ENCODE measurements at places on chromosomes 6 and 20.

GRCh38 chr6:145017516-145017915 lies 717.8 kb downstream of the EPM2A start:
- DNase-seq, result no peak

GRCh38 chr6:116561377-116562018 lies 7.9 kb downstream of the CALHM4 start:
- peak; percentile 60 for DNase-seq

DNA sequence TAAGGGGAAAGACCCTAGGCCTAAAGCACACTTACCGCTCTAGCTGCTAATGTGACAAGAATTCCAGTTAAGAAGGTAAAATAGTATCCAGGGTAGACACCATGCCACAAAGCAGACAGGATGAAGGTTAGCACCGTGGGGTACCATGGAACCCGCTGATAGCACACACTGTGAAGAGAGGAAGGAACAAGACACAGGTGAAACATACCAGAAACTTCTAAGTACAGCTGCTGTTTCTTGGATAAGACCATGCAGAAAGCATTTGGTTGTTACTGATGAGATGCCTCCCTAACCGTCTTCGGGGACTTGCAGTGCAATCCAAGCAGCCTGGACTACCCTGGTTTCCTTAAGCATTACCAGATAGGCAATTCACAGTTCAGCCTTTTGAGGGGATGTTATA lies 99.4 kb downstream of the MBOAT1 start:
- DNase-seq, result no peak

- DNase-seq, result no peak
These were observed 619.0 kb downstream of the FRK start for GRCh38 chr6:115441651-115442050.

- no peak for DNase-seq
These were observed 224 bp downstream of the MPC1 start for GRCh38 chr6:166382500-166382932.

DNA sequence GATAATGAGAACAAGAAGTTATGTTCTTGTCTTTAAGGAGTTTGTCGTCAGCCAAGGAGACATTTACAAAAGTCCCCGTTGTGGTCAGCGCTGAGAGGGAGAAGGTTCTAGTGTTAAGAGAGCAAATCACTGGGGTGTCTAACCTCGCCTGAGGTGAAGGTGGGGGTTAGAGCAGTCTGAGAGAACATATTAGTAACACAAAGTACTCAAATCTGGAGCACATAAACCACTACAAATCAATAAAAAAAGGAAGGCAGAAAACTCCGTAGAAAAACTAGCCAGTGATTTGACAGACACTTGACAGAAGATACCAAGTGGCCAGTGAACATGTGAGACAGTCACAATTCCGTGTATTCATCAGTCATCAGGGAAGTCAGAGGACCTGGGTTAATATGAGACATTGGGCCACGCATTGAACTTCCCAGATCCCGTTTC lies 45.4 kb downstream of the CDS2 start:
- DNase-seq, result no peak

DNA sequence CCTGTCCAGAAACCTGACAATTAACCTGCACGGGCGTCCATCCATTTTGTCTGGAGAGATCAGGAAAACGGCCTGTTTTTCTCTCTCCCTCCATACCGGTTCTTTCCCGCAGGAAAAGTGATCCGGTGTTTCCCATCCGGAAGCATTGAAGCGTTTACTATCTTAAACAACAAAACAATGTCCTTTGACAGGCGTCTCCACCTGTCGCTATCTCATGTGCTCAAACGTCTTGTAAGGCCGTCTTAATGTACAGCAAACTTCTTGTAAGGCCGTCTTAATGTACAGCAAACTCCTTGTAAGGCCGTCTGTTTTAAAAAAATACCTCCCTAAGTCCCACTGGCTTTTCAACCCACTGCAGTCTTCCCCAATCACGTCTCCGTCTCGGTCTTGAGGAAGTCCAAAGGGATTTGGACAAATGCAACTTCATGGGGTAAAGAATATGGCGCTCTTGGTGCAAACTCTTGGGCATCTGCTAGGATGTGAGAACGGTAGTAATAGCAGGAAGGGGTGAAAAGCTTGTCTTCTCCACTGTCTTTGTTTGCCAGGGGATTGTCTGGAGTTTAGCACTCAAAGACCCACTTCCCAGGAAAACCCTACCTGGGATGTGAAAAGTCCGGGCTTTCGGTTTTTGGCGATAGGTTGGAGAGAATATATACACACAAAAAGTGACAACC lies 29.9 kb upstream of the TRIM27 start:
- DNase-seq, result no peak

- DNase-seq, result no peak
These were observed 507.3 kb downstream of the EYS start for GRCh38 chr6:65199683-65200082.

- no peak for DNase-seq
These were observed 37.0 kb upstream of the AIG1 start for GRCh38 chr6:143023695-143024094.

DNA sequence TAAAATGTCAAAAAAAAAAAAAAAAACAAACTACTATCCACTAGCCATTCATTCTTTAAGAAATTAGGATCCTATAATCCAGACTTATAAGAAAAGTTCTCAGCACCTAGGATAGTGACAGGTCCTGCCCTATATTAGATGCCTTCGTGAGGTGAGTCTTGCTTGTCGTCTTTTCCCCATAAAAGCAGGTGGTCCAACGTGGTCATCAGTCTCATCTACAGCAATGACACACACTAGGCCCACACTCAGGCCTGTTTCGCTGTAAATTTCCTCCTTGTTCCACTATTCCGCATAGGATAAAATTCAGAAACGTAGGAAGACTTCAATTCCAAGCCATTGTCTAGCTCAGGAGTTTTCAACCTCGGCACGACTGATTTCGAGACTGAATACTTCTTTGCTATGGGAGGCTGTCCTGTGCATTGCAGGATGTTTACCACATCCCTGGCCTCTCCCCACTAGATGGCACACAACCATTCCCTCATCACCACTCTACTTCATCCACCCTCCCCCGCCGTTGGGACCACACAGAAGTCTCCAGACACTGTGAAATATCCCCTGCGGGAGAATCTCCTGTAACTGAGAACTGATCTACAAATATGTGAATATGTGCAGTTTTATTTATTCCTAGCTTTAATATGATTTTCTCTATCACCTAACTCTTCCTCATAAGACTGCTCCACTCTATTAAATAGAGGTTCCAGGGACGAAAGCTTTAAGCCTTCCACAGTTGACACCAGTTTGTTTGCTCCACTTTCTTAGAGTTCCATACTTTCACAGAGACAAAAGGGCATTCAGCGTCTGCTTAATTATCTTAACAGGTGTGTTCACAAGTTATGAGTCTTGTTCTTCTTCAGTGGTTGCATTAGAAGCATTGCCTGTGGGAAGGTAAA lies 346.3 kb downstream of the BMP2 start:
- no peak for DNase-seq

- no peak for DNase-seq
These were observed 414.5 kb upstream of the OPRM1 start for GRCh38 chr6:153624528-153624927.

DNA sequence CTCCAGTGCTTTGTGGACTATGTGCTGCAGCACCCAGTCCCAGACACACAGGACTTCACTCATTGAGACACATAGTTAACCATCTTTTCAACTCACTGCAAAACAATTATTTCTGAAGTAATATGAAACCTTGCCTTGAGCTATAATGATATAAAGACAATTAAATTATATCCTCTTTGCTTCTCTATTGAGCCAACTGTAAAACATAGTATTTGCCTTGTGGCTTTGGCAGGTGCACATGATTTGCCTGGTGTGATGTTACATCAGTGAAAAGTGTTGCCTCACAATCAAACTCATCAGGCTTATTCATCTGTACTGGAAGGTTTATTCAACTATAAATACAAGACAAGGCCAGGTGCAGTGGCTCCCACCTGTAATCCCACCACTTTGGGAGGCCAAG lies 80.6 kb downstream of the NCOA7 start:
- DNase-seq, result no peak

DNA sequence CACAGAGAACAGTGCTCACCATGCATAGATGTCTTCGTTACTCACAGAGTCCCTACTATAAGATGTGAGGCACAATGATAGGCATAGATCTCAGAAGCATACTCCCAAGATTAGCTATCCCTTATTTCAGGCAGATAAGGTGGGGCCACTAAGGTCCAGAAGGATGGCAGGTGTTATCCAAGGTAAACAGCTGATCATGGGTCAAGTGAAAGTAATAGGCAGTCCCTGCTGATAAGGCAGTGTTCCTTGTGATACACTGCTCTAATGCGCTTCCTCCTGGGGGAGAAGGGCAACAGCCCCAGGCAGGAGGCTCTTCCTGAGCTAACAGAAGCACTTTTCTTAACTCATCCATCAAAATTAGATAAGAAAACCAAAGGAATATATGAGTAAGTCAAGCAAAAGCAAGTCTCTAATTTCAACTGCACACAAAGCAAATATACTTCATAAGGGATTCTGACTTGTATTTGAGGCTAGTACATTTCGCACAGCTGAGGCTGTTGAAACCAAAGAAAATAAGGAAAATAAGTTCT lies 42.2 kb downstream of the METTL24 start:
- no peak for DNase-seq

- no peak for DNase-seq
These were observed 594.5 kb upstream of the MAP3K7 start for GRCh38 chr6:91181416-91181815.

GRCh38 chr6:116217069-116217468 lies 36.8 kb downstream of the TSPYL4 start:
- DNase-seq, result no peak

GRCh38 chr6:66478705-66479104 lies 771.7 kb upstream of the EYS start:
- no peak for DNase-seq

- DNase-seq, result no peak
These were observed 3.9 kb upstream of the TRIM39 start for GRCh38 chr6:30322527-30323501.

DNA sequence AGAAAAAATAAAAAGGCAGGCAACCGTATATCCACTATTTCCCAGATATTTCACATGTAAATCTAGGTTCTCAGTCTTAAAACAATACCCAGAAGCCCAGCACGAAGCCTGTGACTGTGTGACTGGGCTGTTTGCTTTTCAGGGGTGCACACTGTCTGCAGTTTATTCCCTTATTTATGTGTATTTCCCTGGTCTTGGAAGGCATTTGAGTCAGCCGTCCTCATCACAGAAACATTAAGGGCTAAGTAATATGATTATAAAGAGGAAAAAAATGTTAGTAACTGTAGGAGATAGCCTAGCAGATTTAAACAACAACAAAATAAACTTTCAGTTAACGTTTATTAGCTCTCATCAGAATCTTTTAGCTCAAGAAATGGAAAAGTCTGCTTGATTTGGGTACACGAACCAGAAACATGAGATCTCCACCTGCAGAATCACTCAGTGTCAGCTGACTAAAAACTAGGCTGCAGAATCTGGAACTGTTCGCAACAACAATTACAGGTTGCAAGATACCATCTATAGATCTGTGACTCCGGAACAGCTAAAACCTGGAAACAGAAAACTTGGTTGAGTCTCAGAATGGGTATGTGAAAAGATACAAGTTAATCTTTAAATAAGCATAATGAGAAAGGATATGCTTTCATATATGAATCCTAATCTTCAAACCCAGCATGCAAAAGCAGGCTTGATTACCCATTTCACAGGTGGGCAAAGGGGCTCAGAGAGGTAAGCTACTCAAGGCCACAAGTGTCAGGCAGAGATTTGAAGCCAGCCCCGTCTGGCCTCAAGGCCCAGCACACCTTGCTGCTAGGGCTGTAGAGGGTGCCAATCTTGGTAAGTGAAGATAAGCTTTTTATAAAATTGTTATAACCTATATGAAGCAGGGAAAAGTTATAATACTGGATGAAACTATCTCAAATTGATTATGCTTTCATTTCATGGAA lies 21.1 kb downstream of the GCLC start:
- DNase-seq, result no peak

Data from stimulated activated CD8-positive, alpha-beta memory T cell treated with anti-CD3 and anti-CD28 coated beads, Interleukin-4, amount 100 ng/mL, for 4 hours (primary cell).